WTC11 (cell line): ENCODE measurements at places on chromosomes 11 and 22. TPM values are rescaled to one million over a fixed set of nuclear protein-coding genes. Genes with fewer than 3 reads are reported as not detected.

The SMC1B gene
- total RNA-seq, result 0.07 to 0.18 TPM (median 0.11 TPM) in 3 replicates

The SELENOM gene
- total RNA-seq, result 16.3 to 24.6 TPM (median 22.6 TPM) in 3 replicates

The ATP5MG gene
- total RNA-seq, result 236 to 251 TPM (median 239 TPM) in 3 replicates

The CRACR2B gene
- 46.5 to 58.6 TPM (median 55.9 TPM) in 3 replicates for total RNA-seq

DNA sequence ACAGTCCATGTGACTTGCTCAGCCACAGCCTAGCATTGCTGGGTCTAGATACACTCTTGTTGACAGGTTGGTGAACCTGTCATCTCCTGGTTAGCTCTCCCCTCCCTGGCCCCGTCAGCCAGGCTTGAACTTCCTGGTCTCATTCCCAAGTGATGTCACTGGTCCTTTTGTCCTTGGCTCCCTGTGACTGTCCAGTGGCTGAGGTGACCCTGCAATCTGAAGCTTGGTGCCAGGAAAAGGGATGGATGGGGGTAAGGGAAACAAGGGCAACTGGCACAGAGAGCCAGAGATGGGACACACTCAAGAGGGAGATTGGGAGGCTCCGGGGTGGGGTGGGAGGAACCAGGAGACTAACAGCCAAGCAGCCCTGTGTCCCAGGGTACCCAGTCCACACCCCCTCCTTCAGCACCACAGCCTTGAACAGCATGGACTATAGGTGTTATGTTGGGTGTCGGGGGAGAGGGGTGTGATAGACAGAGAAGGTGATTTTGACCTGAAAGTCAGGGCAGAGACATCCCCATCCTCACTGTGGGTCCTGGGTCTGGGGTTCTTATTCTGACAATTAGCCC is 63.8 kb upstream of the THY1 start:
- H3K36me3 ChIP-seq, result no peaks in the 10 kb centered on the region
- H3K4me1 ChIP-seq, result peaks cover 17% of the 10 kb centered on the region
- DNase-seq, result no peak
- peaks cover 6% of the 10 kb centered on the region for H3K27me3 ChIP-seq
